ENCODE measurements at places on chromosomes 4 and X.

GRCh38 chr4:107183155-107183774 is 147.2 kb upstream of the DKK2 start:
- DNase-seq = no peak

DNA sequence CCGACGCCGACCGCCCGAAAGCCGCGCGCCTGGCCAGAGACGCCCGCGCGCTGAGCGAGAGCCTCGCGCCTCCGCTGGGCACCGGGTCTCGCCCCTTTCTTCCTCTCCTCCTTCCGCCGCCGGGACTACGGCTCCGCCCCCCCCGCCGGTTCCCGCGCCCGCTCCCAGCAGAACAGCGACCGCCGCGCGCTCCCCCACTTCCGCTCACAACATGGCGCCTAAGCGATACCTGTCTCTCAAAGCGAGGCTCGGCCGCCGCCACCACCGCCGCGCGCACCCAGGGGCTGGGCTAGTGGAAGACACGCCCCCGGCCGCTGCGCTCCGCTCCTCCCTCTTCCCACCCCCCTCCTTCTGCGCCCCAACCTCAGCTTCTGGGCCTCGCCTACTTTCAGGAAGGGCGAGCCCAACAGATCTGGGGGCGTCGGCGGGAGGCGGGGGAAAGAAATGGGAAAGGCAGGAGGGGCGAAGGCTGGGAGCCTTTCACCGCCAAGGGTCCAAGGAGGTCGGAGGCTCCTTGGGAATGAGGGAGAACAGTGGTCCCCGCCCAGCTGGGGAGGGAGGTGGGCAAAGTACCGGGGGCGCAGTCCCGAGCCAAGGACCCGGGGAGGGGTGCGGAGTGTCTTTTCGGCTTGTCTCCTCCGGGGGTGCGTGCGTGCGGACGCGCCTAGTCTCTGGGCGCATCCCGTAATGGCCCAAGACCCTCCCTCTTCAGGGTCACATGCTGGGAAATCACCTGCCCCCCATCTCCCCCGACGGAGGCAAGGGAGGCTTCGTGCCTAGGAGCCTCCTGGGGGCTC is at the start of gene RPS6KA3:
TSS of gene RPS6KA3 (minus strand) at position 100 of the 797 bp plus-strand sequence. CDS start 277 bp downstream, outside the sequence.
- DNase-seq = peak; percentile 71

DNA sequence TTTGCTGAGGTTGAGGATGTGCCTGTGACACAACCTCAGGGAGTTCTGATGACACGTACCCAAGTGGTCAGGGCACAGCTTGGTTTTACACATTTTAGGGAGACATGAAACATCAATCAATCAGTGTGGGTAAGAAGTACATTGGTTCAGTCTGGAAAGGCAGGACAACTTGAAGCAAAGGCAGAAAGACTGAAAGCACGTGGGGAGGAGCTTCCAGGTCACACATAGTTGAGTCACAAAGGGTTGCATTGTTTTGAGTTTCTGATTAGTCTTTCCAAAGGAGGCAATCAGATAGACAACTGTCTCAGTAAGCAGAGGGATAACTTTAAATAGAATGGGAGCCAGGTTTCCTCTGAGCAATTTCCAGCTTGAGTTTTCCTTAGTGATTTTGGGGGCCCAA is 1910.0 kb upstream of the AGA start:
- DNase-seq = no peak

DNA sequence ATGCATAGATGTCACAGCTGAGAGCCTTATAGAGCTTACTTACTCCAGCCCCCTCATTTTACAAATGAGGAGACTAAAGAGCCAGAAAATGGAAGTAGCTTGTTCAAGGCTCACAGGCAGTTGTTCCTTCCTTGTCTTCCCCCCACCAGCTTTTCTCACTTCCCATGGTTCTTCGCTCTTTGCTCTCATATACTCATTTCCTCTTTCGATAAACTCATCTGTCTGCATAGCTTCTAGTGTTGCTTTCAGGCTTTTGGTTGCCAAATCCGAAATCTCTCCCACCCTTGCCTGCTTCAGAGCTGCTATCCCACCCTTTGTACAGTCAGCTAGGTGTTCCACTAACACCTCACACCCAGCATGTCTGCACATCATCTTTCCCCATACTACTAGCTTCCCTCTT is 25.0 kb upstream of the GJB1 start:
- no peak for DNase-seq

- no peak for DNase-seq
Measured at GRCh38 chrX:109475174-109475891, 6.6 kb downstream of the GUCY2F start.

Data from stimulated activated CD8-positive, alpha-beta memory T cell treated with anti-CD3 and anti-CD28 coated beads, Interleukin-7, amount 100 ng/mL, for 24 hours (primary cell).